ENCODE measurements at places on chromosomes 4 and X.

- no peak for DNase-seq
Measured at GRCh38 chr4:152211936-152212653, 323.8 kb downstream of the FBXW7 start.

DNA sequence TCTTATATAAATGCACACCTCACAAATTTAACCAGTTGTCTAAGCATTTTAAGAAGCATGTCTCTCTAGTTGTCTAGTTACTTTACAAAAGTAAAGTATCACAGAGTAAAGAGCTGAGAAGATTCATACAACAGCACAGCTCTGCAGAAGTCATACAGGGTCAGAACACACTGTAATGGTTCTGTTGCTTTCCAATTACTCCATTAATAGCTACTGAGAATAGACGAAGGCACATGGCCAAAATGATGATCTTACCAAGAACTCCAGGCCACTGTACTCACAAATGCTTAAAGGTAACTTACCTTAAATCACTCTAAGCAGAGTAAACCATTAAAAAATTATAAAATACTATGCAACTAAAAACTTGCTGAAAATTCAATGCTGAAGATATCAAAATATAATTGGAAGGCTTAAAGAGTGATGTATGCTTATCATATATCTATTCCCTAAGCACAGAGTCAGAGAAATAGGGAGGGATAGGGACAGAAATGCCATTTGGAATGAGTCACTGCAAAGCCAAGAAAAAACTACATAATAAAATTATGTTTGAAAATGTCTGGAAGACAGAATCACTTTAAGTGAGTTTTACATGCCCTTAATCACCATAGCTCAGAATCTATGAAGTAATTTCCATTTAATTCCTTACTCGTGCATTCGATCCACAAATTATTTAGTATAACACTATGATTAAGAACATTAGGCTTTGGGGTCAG lies 71.0 kb downstream of the DDX60L start:
- no peak for DNase-seq

- DNase-seq: no peak
Measured at GRCh38 chr4:158787709-158788475, 19.1 kb downstream of the FNIP2 start.

GRCh38 chrX:18898492-18898891 lies 85.4 kb downstream of the PHKA2 start:
- no peak for DNase-seq

DNA sequence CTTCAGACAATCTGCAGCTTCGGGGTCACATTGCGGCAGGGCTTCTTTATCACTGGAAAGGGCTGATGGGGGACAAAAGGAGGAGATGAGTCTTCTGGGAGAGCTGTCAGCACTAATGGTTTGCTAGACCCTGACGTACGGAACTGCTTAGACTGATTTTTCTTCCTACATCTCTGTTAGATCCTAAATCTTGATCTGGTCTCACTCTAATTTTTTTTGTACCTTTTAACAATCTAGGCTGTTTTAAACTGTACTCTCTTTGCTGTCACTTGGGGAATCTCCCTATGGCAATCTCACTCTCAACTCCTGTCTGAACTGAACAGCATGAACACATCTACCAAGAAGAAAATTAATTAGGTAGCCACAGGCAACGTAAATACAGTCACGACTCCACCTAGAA lies 120.1 kb downstream of the SNCA start:
- DNase-seq: no peak

- no peak for DNase-seq
Measured at GRCh38 chr4:165872461-165873297, at the start of gene TLL1. Gene TLL1, plus strand, starts transcription at chr4:165873237. Its CDS starts 668 bp downstream, at chr4:165873905.

GRCh38 chr4:42821230-42821629 lies 71.3 kb upstream of the GRXCR1 start:
- no peak for DNase-seq

DNA sequence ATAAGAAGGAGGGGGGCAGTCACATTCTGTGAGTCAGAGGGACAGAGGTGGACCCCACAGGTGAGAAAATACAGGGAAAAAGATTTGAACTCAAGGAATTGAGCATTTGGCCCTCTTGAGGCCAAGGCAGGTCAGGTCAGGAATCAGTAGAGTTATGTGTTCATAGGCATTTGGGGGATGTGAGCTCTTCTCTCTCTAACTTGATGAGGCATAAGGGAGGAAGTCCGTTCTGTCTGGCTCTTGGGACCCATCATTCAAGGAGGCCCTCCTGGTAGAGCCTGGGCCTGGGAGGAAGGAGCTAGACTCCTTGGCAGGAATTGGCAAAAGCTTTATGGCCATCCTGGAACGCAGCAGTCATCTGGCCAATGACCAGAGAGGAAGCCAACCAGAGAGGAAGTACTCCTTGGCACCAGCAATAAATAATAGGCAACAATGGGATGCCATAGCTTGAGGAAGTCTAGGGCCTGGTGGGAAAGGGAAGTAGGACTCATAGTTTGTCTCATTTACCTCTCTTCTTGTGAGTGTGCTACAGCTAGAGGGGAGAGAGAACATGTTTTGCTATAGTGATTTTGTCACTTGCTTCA lies 53.0 kb downstream of the MSN start:
- no peak for DNase-seq

DNA sequence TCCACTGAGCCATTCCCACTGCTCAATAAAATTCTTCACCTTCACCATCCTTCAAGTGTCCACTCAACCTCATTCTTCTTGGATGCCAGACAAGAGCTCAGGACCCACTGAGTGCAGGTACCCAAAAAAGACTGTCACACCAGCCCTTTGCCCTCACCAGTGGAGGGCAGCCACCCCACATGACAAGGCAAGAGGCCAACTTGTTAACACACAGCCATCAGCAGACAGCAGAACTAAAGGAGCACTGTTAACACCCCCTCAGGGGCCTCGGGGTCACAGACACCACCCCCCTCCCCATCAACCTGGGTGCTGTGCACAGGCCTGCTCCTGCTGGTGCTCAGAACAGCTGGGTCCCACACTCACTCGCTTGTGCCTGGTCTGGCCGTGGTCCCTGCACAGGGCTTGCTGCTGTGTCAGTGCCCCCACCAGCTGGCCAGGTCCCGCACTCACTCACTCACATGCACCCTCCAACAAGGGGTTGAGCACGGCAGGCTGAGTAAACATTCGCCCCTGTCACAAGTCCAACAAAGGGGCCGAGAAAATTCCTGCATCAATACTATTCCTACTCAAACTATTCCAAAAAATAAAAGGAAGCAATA lies 54.1 kb downstream of the ATRX start:
- no peak for DNase-seq

DNA sequence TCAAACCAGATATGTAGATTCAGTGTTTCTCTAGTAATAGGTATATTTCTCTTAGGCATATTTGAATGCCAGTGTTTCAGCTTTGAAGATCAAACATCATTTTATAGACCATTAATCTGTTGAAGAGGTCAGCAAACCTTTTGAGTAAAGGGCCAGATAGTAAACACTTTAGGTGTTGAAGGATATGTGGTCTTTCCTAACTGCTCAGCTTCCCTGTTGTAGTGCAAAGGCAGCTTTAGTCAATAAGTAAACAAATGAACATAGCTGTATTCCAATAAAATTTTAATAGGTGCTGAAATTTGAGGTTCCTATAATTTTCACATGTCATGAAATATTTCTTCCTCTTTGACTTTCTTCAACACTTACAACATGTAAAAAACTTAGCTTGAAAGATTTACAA lies 201.6 kb downstream of the ADGRL3 start:
- no peak for DNase-seq

DNA sequence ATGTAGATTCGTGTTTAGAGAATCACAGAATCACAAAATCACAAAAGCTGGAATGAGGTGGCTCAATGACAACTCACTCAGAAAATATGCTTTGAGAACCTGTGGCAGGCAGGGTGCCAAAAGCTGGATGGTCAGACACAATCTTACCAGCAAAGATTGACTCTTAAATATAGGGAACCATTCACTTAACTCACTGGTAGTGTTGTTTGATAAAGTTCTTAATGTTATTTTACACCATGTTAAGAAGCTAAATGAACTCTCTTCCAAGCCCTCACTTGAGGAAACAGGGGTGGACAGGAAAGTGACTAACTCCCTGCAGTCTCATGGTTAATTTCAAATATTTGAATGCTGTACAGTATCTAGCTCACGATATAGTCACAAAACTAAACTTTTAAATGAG lies 5.7 kb upstream of the SCOC start:
- no peak for DNase-seq

DNA sequence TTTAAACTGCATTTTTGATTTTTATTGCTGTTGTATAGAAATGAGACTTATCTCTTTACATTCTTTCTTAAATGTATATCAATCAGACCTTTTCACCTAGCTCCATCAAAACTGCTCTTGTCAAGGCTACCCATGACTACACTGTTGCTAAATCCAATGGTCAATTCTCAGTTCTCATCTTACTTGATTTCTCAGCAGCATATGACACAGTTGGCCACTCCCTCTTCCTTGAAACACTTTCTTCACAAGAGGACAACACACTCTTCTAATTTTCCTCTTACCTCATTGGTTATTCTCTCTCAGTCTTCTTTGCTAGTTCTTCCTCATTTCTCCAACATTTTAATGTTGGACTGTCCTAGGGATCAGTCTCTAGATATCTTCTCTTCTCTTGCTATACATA lies 94.1 kb upstream of the CITED1 start:
- no peak for DNase-seq

- peak; percentile 66 for DNase-seq
Measured at GRCh38 chr4:5785806-5786680, 75.0 kb downstream of the EVC start.

- no peak for DNase-seq
Measured at GRCh38 chr4:83282049-83282535, 2.5 kb downstream of the COQ2 start.
